ENCODE measurements at places on chromosomes 4 and X.

GRCh38 chrX:150543230-150544155 lies 24.9 kb upstream of the MTM1 start:
- no peak for DNase-seq

DNA sequence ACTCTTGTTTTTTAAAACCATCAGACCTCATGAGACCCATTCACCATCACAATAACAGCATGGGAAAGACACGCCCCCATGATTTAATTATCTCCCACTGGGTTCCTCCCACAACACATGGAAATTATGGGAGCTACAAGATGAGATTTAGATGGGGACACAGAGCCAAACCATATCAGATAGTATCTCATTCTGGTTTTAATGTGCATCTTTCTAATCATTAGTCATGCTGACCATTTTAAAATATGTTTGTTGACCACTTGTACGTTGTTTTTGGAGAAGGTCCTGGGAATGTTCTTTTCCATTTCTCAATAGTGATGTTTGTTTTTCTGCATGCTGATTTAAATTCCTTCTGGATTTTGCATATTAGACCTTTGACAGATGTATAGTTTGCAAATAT lies 119.0 kb downstream of the RTL3 start:
- no peak for DNase-seq

DNA sequence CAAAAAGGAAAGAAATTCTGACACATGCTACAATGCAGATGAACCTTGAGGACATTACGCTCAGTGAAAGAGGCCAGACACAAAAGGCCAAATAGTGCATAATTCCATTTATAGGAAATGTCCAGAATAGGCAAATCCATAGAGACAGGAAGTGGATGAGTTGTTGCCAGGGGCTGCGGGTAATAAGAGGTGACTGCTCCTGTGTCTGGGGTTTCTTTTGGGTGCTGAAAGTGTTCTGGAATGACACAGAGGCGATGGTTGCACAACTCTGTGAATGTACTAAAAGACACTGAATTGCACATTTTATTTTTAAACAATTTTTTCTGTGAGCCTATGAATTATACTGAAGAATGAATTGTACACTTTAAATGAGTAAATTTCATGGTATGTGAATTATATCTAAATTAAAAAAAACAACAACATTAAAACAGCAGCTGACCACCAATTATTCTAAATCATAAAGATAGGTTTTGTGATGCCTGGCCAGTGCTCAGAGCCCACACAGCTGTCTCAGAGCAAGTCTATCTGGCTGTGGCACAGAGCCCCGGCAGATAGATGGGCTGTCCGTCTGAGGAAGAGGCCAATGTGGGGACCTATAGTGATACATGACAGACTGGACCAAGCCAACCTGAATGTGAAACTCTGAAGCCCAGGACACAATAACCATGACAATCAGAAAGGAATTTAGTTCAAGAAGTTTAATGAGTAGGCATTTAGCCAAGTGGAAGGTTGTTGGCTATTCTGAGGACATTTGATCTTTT lies 23.5 kb upstream of the IRAK1 start:
- no peak for DNase-seq

DNA sequence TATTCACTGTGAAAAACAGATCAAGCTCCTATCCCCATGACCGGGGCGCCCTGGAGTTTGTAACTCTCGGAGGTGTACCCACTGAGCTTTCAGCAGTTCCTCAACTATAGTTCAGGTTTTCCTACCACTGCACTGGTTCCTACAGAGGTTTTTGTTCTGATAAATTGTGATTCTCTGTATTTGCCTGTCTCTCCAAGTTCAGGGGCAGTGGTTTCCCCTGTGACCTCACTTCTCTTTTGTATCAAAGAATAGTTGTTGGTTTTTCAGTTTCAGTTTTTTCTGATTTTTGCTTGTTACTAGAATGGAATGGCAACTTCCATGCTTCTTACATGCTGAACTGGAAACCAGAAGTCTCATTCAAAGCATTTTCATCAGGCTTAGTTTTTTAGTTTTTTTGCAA lies 56.8 kb upstream of the PLS3 start:
- no peak for DNase-seq

- no peak for DNase-seq
Observed at GRCh38 chr4:99863804-99864203, 30.4 kb downstream of the LAMTOR3 start.

DNA sequence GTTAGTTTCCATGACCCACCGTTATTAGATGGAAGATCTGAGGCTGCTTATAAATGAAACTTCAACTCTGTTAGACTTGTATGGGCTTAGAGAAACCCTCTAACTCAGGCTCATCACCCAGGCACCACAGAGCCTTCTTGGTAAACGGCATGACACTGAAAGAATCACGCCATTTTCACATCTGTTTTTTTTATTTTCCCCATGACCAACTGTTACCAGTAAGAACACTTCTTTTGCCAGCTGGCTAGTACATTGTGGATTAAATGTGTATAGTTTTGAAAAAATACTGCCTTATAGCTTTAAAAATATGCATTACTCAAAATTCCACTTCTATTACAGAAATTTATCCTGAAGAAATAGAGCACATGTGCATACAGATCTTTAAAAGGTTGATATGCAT lies 48.0 kb upstream of the APELA start:
- no peak for DNase-seq

Measured in NCI-H2081 treated with DMSO at 0.1 percent for 48 hours (cell line).